CD8-positive, alpha-beta memory T cell (primary cell): ENCODE measurements at places on chromosomes 6 and 20. TPM values are rescaled to one million over a fixed set of nuclear protein-coding genes. Genes with fewer than 3 reads are reported as not detected.
A peak's percentile ranks its signal among the peaks of the same experiment; 100 is the strongest.

GRCh38 chr6:52990342-52990741 lies 4.7 kb downstream of the GSTA4 start:
- no peak for DNase-seq

- DNase-seq: no peak
These were observed 188.6 kb downstream of the SYNDIG1 start for GRCh38 chr20:24657878-24658620.

GRCh38 chr6:57190140-57190539 lies 18.0 kb downstream of the BAG2 start:
- DNase-seq: no peak

Gene OR2J3
- polyA plus RNA-seq: not detected

GRCh38 chr6:1385129-1386037 lies 4.0 kb upstream of the FOXF2 start:
- DNase-seq: no peak

Gene GMPR
- 0.82 TPM for polyA plus RNA-seq

- DNase-seq: no peak
These were observed 23.5 kb downstream of the TM9SF4 start for GRCh38 chr20:32132911-32133549.

Gene TTBK1
- polyA plus RNA-seq: not detected

DNA sequence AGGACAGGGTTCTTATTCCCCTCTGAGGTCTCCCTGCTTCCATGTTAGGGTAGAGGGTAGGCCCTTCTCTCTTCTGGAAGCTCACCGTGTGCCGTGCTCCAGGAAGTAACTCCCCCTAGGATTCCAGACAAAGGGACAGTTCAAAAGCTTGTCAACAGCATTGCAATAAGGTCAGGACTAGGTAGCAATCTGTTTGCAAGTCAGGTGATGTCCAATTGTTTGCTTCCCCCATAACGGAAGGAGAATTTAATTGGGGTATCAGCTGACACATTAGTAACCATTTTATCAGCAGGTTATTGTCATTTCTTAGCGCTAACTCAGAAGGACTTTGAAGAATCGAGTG lies 41.9 kb downstream of the SYNJ2 start:
- DNase-seq: no peak

DNA sequence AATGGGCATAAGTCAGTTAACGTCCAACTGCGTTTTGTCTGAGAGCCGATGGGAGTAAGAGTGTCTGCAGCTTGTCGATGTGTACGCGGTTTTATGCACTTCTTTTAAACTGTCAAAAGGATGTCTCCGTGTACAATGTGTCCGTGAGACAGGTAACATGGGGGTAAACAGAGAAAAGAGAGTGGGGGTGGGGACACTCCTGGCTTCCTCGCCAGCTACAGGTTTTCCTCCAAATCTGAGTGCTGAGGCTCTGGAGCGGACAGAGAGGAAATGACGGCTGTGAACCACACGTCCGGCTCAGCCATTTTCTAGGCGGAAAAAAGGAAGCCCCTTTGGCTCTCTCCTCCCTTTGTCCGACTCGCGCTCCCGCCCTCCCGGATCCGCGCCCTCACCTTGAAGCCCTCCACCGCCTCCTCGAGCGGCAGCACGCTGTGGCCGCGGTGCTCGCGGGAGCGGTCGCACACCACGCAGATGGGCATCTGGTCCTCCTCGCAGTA lies 916 bp downstream of the TRIM27 start:
- peak; percentile 29 for DNase-seq

- DNase-seq: no peak
These were observed 51.9 kb upstream of the EXOC2 start for GRCh38 chr6:744666-745353.

DNA sequence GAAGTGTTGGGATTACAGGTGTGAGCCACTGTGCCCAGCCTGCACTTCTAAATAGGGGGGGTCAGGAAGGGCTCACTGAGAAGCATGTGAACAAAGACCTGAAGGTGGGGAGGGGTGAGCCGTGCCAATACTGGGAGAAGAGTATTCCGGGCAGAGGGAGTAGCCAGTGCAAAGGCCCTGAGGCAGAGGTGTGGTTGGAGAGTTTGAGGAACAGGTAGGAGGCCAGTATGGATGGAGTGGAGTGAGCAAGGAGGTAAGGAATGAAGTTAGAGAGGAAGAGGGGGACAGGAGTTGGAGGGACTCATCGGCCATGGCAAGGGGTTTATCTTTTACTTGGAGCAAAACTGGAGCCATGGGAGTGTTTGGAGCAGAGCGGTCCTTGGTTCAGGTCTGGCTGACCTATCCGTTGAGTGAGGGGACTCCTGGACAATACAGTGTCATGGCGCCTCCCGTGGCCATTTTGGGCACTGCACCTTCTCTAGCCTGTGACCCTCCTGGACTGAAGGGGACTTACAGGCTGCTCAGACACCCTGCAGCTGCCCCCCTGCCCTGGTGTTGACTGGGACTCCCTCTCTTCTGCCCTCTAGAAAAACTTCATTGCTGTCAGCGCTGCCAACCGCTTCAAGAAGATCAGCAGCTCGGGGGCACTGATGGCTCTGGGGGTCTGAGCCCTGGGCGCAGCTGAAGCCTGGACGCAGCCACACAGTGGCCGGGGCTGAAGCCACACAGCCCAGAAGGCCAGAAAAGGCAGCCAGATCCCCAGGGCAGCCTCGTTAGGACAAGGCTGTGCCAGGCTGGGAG lies 12.1 kb downstream of the FOXS1 start:
- peak; percentile 48 for DNase-seq

GRCh38 chr6:27868311-27868710 lies 43.9 kb downstream of the OR2B2 start:
- DNase-seq: no peak

GRCh38 chr6:56550301-56550700 lies 92.4 kb downstream of the DST start:
- no peak for DNase-seq

DNA sequence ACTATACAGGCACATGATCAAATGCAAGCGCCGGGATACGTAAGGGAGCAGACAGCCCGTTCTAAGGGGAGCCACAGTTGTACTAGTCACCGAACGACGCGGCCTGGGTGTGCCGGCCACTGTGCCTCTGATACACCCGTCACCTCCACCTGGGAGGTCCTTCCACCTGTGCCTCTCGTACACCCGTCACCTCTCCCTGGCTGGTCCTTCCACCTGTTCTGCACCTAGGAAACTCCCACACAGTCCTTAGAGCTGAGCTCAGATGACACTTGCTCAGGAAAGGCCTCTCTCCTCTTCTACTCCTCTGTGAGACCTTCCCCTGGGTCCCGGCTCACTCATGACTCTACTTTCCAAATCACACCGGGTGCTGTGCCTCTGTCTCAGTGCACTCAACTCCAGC lies 245.0 kb downstream of the TTLL2 start:
- no peak for DNase-seq

DNA sequence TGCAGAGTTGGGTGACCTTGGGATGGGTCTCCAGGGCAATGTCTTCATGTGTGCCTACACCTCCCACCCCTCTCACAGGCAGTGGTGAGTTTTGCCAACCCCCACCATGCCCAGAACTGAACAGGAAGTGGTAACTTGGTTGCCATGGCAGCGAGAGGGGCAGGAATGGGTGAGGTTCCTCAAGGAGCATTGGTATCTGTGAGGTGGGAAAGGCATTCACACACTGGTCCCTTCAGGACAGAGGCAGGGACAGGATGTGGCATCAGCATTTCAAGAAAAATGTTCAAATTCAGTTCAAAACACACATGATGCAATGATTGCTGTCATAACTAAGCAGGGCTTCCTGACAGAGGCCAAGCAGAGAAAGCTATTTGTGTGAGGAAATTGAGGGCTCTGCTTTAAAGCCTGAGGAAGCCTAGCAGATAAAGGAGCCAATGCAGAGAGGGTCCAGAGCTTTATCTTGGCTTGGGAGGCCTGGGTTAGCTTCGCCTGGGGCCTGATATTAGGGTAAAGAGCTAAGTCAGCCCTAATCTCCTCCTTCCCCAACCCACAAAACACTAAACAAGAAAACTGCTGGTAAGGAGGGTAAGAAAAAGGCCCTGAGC lies 551 bp downstream of the TREML2 start:
- no peak for DNase-seq

Gene C20orf204
- 0.40 TPM for polyA plus RNA-seq

DNA sequence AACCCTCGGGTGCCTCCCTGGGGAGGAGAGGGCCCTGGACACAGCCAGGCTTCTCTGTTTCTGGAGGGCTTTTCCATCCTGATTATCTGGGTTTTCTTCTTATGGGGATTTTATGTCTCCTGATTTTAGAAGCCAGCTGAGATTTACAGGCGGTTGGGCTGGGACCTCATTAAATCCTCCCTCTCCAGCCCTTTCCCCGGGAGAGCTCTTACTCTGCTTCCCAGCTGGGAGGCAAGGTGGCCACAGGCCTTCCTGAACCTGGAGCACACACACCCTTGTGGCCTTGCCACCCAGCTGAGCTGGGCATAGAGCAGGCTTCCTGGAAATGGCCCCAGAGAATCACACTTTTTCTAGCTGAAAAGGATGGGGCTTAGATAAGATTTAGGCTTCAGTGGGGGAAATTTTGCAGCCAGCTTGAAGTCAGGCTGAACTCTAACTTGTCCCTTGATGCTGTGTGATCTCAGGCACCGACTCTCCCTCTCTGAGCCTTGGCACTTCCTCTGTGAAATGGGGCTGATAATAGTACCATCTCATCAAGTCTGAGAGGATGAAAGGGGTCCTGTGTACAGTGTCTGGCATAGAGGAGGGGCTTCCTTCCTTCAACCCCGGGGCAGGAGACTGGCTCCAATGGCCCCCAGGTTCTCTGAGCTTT lies 16.6 kb downstream of the VSTM2L start:
- no peak for DNase-seq

Gene CST2
- not detected for polyA plus RNA-seq

- DNase-seq: no peak
These were observed 31.8 kb upstream of the SLC35D3 start for GRCh38 chr6:136890194-136890839.

GRCh38 chr6:148085631-148086331 lies 256.9 kb upstream of the SASH1 start:
- DNase-seq: no peak

DNA sequence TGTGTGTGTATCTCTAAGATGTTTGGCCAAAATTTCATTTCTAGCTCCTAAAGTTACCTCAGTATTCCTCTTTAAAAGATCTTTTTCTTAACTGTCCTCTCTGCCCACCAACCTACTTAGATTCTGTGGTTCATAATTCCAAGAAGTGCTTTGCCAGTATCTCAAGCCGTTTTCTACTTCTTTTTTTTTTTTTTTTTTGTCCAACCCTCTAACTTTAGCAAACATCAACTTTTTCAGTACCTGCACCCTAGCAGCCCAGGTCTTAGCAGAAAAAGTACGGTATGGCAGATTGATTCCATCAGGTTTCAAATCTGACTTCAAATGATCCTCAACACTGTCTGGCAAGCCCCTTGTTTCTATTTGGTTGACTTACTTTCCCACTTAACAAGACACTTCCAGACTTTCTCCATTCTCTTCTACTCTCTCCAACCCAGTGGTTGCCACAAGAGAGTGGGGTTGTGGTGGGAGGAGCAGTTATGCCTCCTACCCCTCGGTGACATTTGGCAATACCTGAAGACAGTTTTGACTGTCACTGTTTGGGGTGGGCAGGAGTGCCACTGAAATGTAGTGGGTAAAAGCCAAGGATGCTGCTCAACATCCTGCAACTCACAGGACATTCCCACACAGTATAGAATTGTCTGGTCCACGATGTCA lies 10.8 kb upstream of the MAN1A1 start:
- no peak for DNase-seq

Gene SNX5
- 89.0 TPM for polyA plus RNA-seq

DNA sequence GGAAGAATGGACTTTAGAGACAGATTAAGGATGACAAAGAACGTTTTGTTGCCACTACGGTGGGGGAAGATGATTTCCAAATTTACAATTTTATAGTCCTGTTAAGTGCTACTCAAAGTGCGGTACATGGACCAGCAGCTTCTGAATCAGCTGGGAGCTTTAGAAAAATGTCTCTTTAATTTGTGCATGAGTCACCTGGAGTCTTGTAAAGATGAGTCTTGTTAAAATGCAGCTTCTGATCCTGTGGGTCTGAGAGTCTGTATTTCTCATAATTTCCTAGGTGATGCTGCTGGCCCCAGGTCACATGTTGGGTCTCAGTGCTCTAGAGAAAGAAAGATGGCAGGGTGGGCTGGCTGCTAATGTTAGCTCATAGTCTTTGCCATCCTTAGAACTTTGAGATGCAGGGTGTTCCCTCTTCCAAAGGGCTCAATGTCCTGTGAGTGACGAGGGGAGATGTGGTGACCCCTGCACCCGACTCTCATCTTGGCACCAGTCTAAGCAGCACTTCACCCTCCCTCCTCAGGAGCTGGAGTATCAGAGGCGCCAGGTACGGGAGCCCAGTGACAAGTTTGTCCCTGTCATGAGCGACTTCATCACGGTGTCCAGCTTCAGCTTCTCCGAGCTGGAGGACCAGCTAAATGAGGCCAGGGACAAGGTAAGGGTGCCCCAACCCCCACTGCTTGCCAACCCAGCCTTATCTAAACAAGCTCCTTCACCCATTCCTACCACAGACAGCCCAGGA lies 34.5 kb downstream of the MOCS1 start:
- no peak for DNase-seq

GRCh38 chr6:115765966-115766365 lies 294.7 kb downstream of the FRK start:
- DNase-seq: no peak

DNA sequence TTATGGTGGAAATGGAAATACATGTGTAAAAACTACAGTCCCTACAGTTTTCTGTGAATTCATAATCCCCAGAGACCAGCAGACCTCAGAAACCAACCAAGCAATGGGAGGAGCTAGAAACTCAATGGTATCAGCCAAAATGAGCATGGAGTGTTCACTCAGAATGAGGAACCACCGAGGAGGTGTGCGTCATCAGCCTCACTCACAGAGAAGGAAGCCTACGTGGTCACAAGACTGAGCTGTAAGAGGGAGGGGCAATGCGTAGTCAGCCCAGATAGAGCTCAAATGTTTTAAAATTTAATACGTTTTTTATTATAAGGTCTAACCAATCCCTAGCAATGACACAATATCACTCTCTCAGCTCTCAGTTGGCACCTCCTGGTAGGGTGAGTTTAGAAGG lies 17.4 kb downstream of the MYLK4 start:
- DNase-seq: peak; percentile 2

DNA sequence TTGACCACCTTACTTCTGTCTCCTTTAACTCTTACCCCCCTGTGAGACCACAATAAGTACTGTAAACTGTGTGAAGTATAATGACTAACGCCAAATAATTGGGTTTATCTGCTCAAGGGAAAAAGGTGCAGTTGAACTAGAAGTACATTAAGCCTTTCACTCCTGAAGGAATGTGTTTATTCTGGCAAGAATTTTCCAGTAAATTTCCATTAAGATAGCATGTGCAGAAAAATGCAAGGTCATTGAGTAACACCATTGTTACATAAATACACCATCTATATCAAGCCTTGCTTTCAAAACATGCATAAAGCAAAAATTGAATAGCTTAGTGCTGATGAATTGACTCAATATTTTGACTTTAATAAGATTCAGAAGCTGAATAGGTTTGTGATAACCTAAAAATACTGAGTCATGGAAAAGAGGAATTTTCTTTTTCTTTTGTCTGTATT lies 65.4 kb downstream of the ARHGAP18 start:
- no peak for DNase-seq

- peak; percentile 30 for DNase-seq
These were observed 18.5 kb downstream of the SNRPB start for GRCh38 chr20:2451939-2452732.

GRCh38 chr6:79435746-79436145 lies 101.5 kb downstream of the LCA5 start:
- no peak for DNase-seq

Gene GLO1
- polyA plus RNA-seq: 98.9 TPM

GRCh38 chr6:111781041-111781708 lies 92.1 kb downstream of the FYN start:
- DNase-seq: no peak

Gene YTHDF1
- 43.1 TPM for polyA plus RNA-seq

GRCh38 chr6:127107916-127108315 lies 10.6 kb upstream of the RSPO3 start:
- no peak for DNase-seq

- no peak for DNase-seq
These were observed 81.4 kb downstream of the TSHZ2 start for GRCh38 chr20:53053595-53053994.
